HL-60 (cell line): ENCODE measurements at places on chromosomes 2 and 18.
A peak's percentile ranks its signal among the peaks of the same experiment; 100 is the strongest.

DNA sequence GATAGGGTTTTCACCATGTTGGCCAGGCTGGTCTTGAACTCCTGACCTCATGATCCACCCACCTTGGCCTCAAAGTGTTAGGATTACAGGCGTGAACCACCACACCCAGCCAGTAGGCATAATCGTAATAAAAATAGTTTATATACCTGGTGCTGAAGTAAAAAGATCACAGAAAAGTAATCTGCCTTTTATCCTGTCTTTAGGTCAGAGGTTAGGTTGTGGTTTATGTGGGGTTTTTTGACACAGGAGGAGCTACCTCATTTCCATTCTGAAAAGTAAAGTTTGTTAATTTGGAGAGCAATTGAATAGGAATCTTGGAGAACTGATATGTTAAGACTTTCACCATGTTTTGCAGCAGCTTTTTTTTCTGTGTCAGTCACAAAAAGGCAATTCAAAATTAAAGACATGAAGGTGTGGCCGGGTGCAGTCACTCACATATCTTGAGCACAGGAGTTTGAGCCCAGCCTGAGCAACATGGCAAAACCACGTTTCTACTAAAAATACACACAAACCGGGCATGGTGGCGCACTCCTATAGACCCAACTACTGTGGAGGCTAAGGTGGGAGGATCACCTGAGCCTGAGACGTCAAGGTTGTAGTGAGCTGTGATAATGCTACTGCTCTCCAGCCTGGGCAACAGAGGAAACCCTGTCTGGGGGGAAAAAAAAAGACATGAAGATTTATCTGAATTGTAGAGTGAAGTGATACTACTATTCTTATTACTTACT, 31.5 kb downstream of the CCNT2 start:
- DNase-seq: no peak

DNA sequence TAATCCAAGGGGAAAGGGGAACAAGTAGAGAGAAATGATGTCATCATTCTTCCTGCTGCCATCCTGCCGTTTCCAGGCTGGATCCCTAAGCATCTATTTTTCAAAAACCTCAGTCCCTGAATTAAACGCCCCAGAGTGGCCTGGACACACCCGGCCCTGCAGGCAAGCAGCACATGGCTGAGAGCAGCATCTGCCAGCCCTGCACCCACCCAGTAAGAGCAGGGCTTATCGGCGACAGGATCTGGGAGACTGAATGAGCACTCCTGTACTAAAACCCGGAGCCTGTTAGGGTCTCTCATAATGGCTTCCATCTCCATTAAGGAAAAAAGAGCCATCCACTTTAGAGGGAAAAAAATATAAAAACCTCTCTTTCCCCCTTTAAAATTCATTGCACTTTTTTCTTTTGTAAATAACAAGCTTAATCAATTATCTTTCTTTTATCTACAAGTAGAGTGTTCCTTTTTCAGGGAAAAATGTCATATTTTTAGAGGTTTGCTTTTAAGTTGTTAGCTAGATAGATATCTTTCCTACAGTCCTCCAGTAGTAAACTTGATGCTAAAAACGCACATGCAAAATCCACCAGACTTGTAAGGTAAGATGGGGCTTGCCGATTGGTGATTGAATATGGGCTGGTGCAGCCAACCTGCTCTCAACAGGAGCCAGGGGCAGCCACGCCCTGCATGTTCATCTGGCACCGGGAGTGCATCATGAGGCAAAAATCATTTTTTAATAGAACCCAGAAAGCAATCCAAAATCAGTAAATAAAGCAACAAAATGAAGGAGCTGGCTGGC, 457.8 kb downstream of the EIPR1 start:
- DNase-seq: no peak

DNA sequence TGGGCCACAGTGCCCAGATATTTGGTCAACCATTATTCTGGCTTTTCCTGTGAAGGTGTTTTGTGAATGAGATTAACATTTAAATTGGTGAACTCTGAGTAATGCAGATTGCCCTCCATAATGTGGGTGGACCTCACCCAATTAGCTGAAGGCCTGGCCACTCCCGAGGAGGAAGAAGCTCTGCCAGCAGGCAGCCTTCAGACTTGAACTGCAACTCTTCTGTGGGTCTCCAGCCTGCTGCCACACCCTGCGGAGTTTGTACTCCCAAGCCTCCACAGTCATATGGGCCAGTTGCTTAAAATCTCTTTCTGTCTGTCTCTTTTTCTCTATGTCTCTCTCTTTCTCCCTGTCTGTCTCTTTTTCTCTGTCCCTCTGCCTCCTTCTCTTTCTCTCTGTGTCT, 262.7 kb downstream of the MYCN start:
- no peak for DNase-seq

DNA sequence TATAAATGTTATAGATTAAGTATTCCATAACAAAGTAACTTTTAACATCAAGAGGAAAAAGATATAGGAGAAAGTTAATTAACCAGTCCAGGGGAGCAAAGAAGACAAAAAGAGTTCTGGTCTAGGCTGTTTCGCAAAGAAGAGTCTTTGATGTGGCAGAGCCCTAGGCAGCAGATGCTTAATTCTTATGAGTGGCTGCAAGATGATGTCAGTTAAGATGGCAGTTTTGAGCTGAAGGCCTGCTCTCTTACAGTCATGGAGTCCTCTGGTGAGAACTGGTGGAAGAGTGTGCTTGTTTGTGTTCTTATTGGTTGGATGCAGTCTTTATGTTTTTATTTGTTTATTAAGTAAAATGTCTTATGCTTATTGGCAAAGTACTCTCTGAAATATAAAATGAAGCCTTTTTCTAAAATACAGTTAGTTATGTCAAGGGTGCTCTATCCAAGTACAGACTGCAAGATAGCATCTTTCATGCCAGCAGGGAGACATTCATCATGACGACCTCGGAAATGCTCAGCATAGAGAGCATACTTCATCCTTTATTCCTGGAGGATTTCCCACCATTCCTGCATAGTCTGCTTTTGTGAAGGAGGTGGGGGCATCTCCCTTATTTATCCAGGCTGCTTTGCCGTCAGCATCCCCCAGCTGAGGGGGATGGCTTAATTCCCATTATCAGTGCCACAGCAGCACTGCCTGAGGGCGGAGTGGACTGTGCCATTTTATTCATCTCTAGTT, 38.9 kb upstream of the SERPINE2 start:
- no peak for DNase-seq

DNA sequence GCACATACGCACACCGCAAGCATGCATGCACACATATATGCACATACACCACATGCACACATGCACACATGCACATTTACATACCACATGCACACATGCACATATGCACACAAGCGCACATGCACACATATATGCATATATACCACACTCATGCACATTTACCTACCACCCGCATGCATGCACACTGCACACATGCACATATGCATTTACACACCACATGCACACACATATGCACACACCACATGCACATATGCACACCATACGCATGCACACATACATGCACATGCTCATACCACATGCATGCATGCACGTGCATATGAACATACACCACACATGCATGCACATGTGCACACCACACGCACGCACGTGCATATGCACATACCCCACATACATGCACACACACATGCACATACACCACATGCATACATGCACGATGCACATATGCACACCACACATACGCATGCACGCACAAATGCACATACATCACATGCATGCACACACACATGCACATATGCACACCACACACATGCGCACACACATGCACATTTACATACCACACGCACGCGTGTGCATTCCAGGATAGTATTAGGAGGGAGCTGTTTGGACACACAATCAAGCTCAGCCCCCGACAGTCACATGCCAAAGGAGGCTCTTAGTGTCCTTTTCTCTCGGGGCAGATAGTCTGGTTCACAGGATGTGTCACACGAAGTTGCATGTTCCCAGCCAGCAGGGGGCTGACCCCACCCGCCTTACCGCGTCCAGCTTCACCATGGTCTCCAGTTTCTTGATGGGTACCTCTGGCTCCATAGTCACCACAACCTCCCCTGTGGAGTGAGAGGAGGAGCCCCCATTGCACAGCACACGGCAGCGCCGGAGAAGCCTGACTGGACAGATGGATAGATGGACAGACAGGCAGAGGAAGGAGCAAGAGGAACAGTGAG, 5.9 kb downstream of the OTOF start:
- no peak for DNase-seq

GRCh38 chr2:69620870-69621269, 22.7 kb downstream of the AAK1 start:
- no peak for DNase-seq

GRCh38 chr2:215756346-215756730, 257.0 kb downstream of the MREG start:
- no peak for DNase-seq

GRCh38 chr2:67079729-67080128, 317.4 kb upstream of the ETAA1 start:
- no peak for DNase-seq

- peak; percentile 77 for DNase-seq
These were observed 335.7 kb upstream of the HS6ST1 start for GRCh38 chr2:128654408-128654807.

GRCh38 chr2:51511002-51511401, 479.1 kb upstream of the NRXN1 start:
- no peak for DNase-seq

- no peak for DNase-seq
These were observed 12.3 kb downstream of the MALL start for GRCh38 chr2:110103061-110103961.

DNA sequence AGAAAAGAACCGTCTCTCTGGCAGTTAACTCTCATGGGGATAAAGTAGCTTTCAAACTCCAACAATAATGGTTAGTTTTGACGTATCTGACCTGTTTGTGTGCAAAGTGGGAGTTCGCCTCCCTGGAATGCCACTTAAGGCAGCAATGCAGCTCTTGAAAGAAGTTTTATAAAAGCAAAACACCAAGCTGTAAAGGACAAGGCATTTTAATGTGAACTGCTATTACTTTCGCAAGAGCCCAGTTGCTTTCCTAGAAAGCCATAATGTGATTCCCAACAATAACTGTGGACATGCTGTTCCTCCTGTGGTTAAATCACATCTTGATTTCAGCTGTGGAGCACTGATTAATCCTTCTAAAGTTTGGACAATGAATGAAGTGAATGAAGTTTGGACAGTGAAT, 303.7 kb downstream of the PTPRM start:
- no peak for DNase-seq
